ENCODE measurements at places on chromosomes 16 and 17.
A peak's percentile ranks its signal among the peaks of the same experiment; 100 is the strongest.

DNA sequence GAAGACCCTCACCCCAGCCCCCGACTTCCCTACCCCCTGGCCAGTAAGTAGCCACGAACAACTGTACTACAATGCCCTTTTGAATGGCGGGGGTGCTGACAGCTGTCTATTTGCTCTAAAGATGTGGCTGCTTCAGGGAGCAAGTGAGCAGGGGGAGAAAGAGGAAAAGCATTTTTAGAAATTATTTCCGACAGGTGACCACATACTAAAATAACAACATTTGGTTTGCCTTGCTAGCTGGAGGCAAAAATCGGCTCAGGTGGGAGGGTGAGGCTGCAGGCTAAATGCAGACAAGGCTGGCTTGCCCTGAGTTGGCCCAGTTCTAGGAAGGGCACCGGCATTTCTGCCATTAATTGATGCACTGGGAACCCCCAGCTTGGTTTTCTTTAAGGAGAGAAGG is 188.5 kb downstream of the XYLT1 start:
- DNase-seq = no peak

DNA sequence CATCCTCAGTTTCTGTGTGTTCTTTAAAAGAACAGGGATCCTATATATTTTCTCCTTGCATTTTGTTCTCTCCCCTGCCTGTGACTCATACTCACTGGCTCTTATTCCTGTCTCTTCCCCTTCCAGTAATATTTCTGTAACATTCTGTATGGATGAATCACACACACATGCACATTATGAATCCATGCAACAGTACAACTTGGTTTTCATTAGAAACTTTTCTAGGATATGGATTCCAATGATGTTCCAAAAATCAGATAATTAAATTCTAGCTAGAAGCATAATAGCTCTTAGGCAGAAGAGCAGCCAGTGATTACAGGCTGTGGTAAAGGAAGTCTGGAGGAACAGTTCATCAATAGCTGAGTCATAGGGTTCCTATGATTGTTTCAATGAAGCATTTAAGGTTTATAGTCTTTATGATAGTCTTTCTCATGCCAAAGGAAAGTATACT is 119.6 kb upstream of the PMFBP1 start:
- peak; percentile 99 for DNase-seq

- DNase-seq = peak; percentile 25
Measured at GRCh38 chr17:61122326-61122913, 277.2 kb upstream of the TBX2 start.

- no peak for DNase-seq
Measured at GRCh38 chr16:30946671-30947540, 2.0 kb upstream of the ORAI3 start.

- DNase-seq = no peak
Measured at GRCh38 chr17:49028271-49028670, 31.1 kb downstream of the IGF2BP1 start.

GRCh38 chr17:59424331-59424730 is 92.9 kb downstream of the YPEL2 start:
- DNase-seq = no peak

GRCh38 chr16:28616636-28617035 is 6.8 kb upstream of the SULT1A1 start:
- no peak for DNase-seq

GRCh38 chr16:51236583-51236982 is 85.5 kb upstream of the SALL1 start:
- DNase-seq = no peak

- no peak for DNase-seq
Measured at GRCh38 chr17:14780097-14780651, 479.3 kb downstream of the HS3ST3B1 start.

Measured in fibroblast of upper back skin (primary cell).